Activated naive CD8-positive, alpha-beta T cell treated with anti-CD3 and anti-CD28 coated beads, Interleukin-2, amount 10 ng/mL, durations not matched to agents 7 days and 5 days (primary cell): ENCODE measurements at places on chromosomes 5 and 9. TPM values are rescaled to one million over a fixed set of nuclear protein-coding genes. Genes with fewer than 3 reads are reported as not detected.

- peak overlapping the region; percentile 82 for H3K4me3 ChIP-seq
- H3K27ac ChIP-seq = peak overlapping the region; percentile 98
- H3K4me1 ChIP-seq = peaks cover 43% of the 10 kb centered on the region
Measured at GRCh38 chr5:14413331-14413750, 168.3 kb upstream of the OTULINL start.

DNA sequence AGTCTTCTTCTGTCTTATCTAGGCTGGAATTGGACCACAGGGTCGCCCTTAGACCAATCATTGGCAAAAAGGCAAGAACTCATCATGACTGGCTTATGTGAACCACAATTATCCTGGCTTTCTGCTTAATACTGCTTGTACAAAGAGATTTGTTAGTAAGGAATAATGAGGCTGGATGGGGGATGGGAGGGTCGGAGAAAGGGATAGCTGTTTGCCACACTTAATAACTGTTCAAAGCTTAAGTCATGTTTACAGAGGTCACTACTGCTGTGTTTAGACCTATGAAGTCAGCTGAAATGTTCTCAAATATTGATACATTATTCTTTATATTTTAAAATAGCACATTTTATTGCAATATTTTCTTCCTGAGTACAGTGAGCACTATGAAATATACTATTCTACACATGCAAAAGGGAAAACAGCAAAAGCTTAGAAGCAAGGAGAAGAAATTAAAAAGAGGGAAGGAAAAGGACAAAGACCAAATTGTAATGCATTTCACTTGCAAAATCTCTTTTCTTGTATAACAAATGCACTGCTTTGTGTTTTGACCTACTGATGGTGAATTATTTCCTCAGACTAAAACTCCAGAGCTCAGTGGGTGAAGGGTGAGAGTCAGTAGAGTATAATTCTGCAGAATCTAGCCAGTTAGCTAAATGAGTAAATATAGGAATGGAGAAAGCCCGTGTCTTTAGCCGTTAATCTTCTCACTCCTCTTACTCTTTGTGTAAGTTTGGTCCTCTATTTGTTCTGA is 404.9 kb upstream of the ZNF608 start:
- no peak overlapping the region for H3K27ac ChIP-seq
- no peaks in the 10 kb centered on the region for H3K4me1 ChIP-seq
- H3K4me3 ChIP-seq = no peak overlapping the region
- DNase-seq = no peak

DNA sequence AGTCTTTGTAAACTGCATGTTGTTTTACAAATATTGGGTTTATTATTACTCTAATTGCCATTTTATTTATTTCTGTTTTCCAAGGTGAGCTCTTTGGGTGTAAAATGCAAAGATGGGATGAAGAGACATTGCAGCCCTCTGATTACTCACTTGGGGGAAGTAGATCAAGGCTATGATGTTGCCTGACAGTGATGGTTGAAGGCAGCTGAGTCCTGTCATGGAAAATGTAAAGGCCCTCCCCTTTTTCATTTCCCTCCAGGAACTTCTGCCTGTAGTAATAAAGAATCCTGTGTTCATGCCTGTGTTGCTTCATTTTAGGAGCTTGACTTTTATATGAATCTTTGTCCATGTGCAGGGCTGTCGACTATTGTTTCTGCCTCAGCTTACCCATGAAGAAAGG is 605.4 kb upstream of the CLINT1 start:
- no peak for DNase-seq
- no peaks in the 10 kb centered on the region for H3K36me3 ChIP-seq
- no peak overlapping the region for H3K4me3 ChIP-seq
- no peak overlapping the region for H3K27ac ChIP-seq
- no peaks in the 10 kb centered on the region for H3K27me3 ChIP-seq

DNA sequence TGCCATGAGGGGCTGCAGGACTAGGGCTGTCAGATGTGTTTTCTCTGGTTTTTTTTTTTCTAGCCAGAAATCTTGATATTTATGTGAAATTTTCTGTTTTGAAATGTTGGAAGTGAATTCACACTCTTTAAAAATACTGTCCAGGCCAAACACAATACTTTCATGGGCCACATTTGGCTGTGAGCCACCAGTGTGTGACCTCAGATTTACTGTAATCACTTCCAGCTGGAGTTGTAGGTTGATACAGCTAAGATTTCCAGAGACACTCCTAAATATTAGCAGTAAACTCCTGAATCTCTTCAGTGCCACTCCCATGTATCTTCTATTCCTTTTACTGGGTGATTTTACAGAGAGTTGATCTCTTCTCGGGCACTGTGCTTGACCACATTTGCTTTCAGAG is 92.2 kb upstream of the CKMT2 start:
- no peak for DNase-seq
- H3K27me3 ChIP-seq = no peaks in the 10 kb centered on the region
- no peak overlapping the region for H3K4me3 ChIP-seq
- H3K27ac ChIP-seq = no peak overlapping the region
- H3K36me3 ChIP-seq = peaks cover 14% of the 10 kb centered on the region
- H3K4me1 ChIP-seq = peaks cover 2% of the 10 kb centered on the region

DNA sequence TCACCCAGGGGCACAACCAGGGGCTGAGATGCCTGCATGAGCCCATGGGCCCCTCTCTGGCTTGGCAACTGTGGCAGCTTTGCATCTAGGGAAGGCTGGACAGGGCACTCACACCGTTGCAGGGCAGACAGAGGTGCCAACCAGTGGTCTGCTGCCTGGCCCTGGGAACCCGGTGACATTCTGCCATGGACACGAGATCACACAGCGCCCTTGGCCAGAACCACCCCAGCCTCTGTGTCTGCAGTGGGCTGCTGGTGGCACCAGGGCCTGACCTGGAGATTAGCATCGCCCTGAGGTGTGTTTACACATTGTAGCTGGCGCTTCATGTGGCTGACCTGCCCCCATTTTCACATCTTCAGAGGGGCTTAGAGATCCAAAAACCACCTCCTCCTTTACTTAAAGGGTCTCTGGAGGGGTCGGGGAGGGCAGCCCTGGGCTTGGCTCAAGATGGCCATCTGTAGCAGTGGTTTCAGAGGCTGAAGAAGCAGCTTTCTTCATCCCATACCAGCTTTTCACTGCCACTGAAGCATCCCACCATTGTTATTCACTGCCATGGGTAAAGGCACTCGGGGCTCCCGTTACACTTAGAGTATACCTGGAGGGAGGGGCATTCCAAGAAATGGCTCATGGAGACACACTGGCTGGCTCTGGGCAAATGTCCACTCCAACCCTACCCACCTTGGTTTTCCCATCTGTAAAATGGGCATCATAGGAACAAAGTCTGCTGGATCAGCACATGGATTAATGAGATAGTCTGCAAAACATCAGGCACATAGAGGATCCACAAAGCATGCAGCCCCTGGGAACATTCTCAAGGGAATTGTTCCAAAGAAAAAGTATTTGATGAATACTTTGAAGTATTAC is 11.4 kb downstream of the DCANP1 start:
- no peak overlapping the region for H3K4me3 ChIP-seq
- peaks cover 27% of the 10 kb centered on the region for H3K27me3 ChIP-seq
- peaks cover 2% of the 10 kb centered on the region for H3K4me1 ChIP-seq
- DNase-seq = no peak

- H3K36me3 ChIP-seq = no peaks in the 10 kb centered on the region
- H3K27ac ChIP-seq = no peak overlapping the region
- H3K4me3 ChIP-seq = no peak overlapping the region
- no peaks in the 10 kb centered on the region for H3K4me1 ChIP-seq
- H3K27me3 ChIP-seq = no peaks in the 10 kb centered on the region
Measured at GRCh38 chr9:8832955-8833354, 1033.4 kb upstream of the DMAC1 start.

DNA sequence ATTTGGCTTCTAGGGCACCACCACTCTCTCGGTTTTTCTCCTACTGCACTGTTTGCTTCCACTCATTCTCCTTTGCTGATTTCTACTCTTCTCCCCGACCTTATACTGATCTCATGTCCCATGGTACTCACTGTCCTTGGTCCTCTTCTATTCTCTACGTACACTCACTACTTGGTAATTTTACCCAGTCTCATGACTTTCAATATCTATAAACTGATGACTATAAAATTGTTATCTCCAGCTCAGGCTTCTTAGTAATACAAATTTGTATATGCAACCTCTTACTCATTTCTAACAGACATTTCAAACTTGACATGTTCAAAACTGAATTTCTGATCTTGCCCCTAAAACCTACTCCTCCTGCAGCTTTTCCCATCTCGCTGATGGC is 4.1 kb downstream of the RAPGEF6 start:
- H3K36me3 ChIP-seq = peaks cover 14% of the 10 kb centered on the region
- H3K4me1 ChIP-seq = peaks cover 28% of the 10 kb centered on the region
- H3K27me3 ChIP-seq = no peaks in the 10 kb centered on the region
- no peak overlapping the region for H3K4me3 ChIP-seq

DNA sequence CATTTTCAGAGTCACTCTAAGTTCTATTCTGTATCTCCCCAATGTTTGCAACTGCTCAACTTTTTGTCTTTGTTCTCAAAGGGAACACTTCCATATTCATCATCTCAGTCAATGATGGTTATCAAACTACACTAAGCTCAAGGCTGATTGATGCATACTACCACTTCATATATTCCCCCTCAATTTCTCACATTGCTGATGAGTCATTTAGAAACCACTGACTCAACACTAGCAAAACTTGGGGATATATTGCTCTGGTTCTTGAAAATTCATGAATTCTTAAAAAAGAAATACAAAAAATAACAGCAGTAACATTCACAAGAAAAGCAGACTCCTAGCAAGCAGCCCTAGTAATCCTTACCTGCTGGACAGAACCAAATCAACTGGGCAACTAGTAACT is 52.2 kb downstream of the ABHD17B start:
- no peak for DNase-seq
- no peak overlapping the region for H3K4me3 ChIP-seq
- peaks cover 3% of the 10 kb centered on the region for H3K4me1 ChIP-seq

DNA sequence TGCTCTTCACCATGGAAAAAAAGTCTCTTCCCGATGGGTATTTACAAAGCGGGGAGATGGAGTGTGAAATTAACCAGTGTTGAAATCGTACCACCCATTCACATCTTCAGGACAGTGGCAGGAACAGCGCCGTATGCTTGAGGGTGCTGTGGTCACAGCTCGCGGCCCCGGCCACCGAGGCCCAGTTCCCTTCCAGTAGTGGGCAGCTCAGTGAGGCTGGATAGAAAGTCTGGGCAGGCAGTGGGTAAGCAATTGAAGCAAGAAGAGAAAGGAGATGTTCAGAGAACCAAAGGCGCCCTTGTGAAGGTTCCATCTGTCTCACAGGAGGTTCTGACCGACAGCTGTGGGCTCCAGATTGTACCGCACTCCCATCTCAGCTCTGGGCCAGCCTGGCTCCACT is 59.1 kb downstream of the SECISBP2 start:
- DNase-seq = no peak
- H3K36me3 ChIP-seq = peaks cover 23% of the 10 kb centered on the region
- no peak overlapping the region for H3K27ac ChIP-seq
- peaks cover 31% of the 10 kb centered on the region for H3K4me1 ChIP-seq

The CDC25C gene
- 11.9 TPM for total RNA-seq

The GMCL2 gene
- not detected for total RNA-seq

The YTHDC2 gene
- 37.7 TPM for total RNA-seq
